ENCODE measurements at places on chromosomes 5 and 9.

- no peak for DNase-seq
These were observed 68.8 kb downstream of the SLC44A1 start for GRCh38 chr9:105313238-105313637.

- no peak for DNase-seq
These were observed 152.8 kb upstream of the TAS2R1 start for GRCh38 chr5:9782826-9783560.

- DNase-seq: no peak
These were observed 472.8 kb downstream of the SPOCK1 start for GRCh38 chr5:137026296-137026695.

- DNase-seq: no peak
These were observed 34.6 kb downstream of the HACD4 start for GRCh38 chr9:20996809-20997208.

- DNase-seq: no peak
These were observed 27.3 kb upstream of the PHYKPL start for GRCh38 chr5:178259623-178260536.
